Stimulated activated memory B cell treated with anti-CD40 and anti-IgM and Interleukin-4, amounts not matched to agents 10 μg/mL and 1 μg/mL and 100 μg/mL, for 72 hours (primary cell): ENCODE measurements at places on chromosomes 2 and 18.

- ATAC-seq = no peak
Measured at GRCh38 chr18:46562674-46563192, 94.3 kb downstream of the LOXHD1 start.

DNA sequence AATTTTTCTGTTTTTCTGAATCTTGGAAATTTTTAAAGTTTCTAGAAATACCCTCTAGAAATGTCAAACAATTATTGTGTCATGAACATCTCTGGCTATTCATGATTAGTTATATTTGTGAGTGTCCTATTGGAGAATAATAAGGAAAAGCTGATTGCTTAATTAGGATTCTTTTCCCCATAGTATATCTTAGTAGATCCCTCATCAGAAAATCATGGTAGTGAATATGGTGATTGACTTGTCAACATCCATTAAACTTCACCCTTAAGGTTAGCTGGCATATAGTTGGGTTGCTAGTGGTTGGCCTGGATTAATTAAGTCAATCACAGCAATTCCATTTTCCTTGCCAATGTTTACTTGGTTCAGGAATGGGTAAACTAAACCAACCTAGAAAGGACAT lies 18.7 kb upstream of the NABP1 start:
- ATAC-seq = no peak

DNA sequence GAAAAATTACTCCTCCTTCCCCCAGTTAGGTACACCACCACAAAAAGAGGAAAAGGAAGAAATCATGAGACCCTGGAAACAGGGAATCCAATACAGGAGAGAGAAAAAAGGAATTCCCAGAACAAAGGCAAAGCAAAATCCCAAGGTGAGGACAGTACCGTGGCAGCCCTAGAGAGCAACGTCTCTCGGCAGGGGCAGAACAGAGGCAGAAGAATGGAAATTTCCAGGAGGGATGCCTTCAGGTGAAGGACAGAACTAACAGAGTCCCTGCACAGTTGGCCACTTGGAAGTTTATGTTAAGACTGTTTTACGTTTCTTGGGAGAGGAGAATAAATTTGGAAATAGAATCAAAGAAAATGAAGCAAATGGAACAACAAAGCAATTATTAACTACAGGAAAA lies 27.7 kb downstream of the GRB14 start:
- no peak for ATAC-seq

DNA sequence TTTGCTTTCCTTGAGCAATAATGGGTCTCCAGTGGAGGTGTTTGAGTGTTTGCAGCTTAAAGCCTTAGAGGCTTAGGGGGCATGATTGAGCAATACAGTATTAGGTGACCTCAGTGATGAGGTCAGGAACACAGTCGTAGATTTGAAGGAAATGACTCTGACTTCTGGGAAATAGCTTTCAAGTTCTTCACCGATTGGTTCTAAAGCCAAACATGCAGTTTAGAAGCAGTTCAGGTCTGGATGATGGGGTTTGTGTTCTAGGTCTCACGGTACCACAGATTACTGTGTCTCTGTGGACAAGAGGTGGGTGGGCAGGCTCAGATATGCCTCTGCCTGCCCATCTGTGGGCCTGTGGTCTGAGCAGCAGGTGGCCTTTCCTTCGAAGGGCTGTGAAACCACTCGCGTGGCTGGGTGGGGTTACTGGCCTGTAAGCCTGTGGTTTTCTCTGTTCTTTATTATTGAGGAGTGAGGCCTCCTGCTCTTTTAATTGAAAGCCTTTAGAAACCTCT lies 7.8 kb downstream of the MTHFD2 start:
- peak; percentile 95 for ATAC-seq

- no peak for ATAC-seq
Measured at GRCh38 chr2:49837561-49838293, 683.4 kb upstream of the FSHR start.

DNA sequence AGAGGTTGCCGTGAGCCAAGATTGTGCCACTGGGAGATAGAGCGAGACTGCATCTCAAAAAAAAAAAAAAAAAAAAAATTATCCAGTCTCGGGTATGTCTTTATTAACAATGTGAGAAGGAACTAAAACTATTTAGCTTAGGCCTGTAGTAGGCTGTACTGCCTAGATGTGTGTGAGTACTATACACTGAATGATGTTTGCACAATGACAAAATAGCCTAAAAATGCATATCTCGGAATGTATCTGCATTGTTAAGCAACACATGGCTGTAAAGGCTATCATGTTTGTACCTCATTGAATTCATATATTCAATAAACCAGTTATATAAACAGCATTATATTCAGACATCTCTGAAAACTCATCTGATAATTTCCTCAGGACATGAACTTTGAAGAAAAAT lies 191.2 kb upstream of the SESTD1 start:
- no peak for ATAC-seq

- ATAC-seq = no peak
Measured at GRCh38 chr2:142041996-142042395, 88.8 kb downstream of the LRP1B start.

- no peak for ATAC-seq
Measured at GRCh38 chr2:158041400-158041799, 60.3 kb upstream of the UPP2 start.

DNA sequence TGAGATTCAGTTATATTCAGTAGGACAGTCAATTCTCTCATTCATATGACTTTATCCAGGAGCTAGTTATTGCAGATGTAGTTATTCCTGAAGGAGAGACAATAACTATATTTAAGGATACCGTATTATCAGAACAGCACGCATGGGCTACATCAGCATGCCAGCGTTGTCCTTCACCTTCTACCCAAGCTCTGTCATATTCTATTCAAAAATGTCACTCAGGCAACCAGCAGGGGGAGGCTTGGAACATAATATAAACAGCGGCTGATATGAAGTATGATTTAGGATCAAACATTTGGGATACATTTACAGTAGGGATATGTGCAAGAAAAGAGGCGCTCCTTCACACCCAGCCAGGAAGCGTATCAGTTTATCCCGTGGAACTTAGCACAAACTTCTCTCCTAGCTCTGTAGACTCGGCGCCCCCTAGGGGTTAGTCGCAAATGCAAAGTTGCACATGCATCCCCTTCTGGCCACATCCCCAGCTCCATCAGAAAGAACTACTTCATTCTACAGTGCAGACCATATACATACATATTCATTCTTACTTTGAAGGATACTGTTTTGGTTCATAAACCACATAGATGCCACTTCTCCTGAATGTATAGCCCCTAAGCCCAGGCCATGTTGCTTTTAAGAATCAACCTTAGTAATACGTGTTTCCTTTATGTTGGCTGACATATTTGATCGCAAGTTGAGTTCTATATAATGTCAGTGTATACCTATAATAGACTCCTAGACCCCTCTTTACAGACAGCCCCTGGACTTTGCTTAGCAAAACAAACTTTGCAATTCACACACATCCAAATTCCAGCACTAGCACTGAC lies 759.4 kb downstream of the ADCYAP1 start:
- ATAC-seq = no peak

DNA sequence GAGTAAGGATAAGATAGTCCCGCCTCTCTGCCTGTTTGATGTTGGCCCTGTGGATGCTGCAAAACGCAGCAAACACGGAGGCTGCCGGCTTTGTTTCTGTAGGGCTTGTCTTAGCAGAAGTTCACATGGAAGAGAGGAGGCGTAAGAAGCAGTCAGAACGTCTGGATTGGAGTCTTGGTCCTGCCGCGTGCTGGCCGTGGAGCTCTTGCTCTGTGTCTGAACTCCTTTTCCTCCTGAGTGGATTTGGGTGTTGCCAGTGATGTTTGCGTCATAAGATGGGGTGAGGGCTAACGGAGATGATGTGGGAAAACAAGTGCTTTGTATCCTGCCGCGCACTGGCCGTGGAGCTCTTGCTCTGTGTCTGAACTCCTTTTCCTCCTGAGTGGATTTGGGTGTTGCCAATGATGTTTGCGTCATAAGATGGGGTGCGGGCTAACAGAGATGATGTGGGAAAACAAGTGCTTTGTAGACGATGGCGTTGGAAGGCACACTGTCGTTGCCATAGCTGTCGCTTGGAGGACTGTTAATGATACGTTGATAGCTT lies 240.9 kb downstream of the AGAP1 start:
- ATAC-seq = no peak

GRCh38 chr18:34695310-34695709 lies 14.8 kb upstream of the DTNA start:
- no peak for ATAC-seq

- no peak for ATAC-seq
Measured at GRCh38 chr2:142100970-142101369, 29.8 kb downstream of the LRP1B start.

GRCh38 chr2:109436610-109437225 lies 177.0 kb downstream of the SEPTIN10 start:
- ATAC-seq = no peak

DNA sequence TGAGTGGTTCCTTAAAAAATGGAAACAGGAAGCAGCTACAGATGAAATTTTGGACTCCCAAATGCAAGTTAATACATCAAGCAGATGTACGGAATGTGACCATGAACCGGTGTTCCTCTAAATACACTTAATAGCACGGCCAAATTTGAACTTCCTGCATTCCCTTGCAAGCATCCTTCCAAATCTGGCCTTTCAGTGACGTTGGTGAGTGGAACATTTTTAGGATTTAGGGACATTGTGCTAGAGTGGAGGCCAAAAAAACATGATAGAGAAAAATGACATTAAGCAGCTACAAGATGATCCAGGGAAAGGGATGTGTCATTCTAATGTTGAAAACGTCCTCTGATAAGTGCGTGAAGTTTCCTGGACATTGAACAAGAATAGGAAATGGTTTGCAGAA lies 62.1 kb downstream of the CTAGE1 start:
- ATAC-seq = no peak

GRCh38 chr18:46264255-46264654 lies 160.1 kb downstream of the HAUS1 start:
- ATAC-seq = no peak

- no peak for ATAC-seq
Measured at GRCh38 chr2:47259829-47260228, 104.7 kb upstream of the STPG4 start.

- peak; percentile 79 for ATAC-seq
Measured at GRCh38 chr2:121382744-121383143, 97.7 kb upstream of the TFCP2L1 start.

- no peak for ATAC-seq
Measured at GRCh38 chr2:74845991-74846390, 12.1 kb downstream of the HK2 start.

DNA sequence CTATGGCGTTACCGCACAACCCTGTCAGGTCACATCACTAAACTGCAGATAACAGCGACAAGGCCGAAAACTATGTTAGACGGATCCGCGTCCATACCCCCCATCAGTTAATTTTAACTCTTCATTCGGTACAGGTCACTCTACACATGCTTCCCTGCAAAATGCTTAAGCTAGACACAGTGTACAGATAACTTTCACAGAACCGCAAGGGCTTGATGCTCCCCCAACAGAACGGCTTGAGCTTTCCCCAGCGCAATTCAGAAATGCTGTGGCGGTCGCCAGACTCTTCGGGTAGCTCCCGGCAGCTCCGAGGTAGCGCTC lies 283 bp upstream of the RBBP8 start:
- ATAC-seq = peak; percentile 63

- no peak for ATAC-seq
Measured at GRCh38 chr2:37080266-37080665, 3.9 kb downstream of the HEATR5B start.

- ATAC-seq = peak; percentile 87
Measured at GRCh38 chr2:60337142-60337497, 216.3 kb downstream of the BCL11A start.

DNA sequence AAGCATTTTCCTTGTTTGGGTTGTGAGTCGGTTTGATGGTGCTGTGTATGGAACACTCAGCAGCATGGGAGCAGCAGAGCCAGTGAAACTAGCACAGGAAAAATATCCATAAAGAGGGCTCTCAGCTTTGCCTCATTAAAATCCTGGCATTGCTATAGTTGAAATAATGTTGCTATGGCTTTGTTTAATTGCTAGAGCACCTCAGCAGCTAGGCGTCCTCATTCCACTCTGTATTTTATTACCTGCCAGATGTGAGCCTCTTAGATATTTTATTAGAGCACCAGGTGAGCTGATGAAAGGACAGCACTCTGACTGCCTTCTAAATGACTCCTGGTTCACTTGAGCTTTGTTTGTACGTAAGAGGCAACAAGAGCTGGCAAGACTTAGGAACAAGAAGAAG lies 232.4 kb downstream of the MTX2 start:
- no peak for ATAC-seq

DNA sequence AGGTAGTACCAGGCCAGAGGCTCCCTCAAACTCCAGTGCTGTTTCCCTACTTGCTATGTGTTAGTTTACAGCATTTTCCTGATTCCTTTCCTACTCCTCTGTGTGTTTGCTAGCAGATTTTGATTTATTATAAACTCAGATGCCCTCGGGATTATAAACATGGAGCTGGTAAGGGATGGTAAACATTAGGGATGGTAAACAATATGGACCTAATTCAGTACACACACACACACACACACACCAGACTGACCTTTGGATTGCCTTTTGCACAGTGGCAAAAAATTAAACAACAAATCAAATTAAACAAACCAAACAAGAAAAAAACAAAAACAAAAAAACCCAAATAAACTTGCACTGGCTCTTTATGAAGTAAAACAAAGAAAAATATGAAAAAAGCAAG lies 55.4 kb upstream of the ACVR1 start:
- no peak for ATAC-seq

DNA sequence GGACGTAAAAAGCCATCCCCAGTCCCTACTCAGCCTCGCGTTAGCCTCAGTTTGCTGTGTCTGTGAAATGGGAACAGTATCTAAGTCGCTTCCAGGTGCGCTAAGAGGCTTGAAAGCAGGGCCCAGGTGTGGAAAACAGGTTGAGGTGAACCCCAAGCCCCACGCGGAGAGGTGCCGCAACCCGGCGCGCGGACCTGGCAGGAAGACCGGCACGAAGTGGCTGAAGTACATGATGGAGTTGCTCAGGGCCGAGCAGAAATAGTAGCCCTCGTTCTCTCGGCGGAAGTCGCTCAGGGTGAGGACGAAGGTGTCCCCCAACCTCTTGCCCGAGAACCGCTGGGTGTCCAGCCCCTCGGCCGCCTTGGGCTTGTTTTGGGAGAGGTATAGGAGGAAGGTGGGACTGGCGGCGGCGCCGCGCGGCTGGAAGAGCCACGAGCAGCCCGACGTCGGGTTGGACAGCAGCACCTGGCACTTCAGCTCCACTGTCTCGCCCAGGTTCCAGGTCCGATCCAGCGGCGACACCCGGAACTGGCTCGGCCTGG lies 508 bp downstream of the CD8A start:
- no peak for ATAC-seq
